ENCODE measurements at places on chromosomes 5 and 9.

- DNase-seq: no peak
Observed at GRCh38 chr5:112929336-112930081, 7.5 kb upstream of the REEP5 start.

DNA sequence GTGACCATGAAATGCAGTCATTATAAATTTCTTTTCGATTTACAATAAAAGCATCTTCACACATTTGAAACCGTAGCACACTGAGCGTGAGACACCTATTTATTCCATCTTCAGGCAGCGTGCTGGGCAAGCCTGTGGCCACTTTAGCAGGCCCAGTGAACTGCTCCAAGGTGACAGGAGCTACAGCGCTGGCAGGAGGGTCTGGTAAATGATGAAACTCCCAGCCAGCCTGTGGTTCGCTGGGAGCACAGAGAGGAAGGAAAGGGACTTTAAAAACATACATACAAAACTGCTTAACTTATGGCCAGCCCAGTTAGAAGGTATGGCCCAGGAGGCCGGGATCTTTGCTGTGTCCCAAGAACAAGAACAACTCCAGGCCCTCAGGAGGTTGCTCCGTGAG is 5.1 kb downstream of the RAPGEF1 start:
- DNase-seq: no peak

DNA sequence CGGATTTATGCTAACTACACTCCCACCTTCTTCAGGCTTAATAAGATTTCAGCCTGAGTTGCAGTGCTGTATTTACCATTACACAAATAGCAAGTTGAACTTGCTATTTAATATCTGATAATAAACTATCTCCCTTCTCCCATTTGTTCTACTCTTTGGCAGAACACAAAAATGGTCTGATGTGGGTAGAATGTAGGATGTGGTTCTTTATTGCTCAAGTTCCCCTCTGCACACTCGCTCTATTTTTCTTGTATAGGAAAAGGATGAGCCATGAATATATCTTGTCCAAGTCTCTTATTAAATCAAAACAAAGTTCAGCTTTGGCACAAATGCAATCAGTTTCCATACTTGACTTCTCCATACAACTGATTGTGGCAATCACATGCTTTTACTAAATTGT is 37.2 kb upstream of the KIF2A start:
- DNase-seq: no peak

- no peak for DNase-seq
Observed at GRCh38 chr5:163105456-163105855, 331.9 kb upstream of the CCNG1 start.

DNA sequence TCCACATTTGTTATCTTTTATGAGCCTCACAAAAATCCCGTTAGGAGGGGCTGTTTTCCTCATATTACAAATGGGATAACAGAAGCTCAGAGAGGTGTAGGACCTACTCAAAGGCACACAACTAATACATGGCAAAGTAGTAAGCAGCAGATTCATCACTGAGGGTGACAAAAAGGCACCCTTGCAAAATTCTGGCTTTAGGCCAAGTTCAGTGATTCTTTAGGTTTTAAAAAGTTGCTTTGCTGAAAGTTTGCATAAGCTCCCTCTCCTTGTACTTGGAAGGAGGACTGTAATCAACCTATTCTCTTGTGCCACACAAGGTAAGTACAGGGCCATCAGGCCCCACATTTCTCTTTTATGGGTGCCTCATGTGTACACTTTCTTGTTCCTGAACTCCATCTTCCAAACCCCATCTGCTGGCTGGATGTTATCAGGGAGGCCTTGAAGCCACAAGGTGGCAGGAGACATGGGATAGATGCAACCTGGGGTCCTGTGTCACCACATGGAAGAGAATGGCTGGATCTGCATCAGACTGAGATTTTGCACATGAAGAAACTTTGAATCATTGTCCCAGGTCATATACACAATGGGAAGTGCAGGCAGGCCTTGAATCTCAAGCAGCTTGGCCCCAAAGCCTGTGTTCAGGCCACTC is 311.6 kb downstream of the MSX2 start:
- DNase-seq: no peak

DNA sequence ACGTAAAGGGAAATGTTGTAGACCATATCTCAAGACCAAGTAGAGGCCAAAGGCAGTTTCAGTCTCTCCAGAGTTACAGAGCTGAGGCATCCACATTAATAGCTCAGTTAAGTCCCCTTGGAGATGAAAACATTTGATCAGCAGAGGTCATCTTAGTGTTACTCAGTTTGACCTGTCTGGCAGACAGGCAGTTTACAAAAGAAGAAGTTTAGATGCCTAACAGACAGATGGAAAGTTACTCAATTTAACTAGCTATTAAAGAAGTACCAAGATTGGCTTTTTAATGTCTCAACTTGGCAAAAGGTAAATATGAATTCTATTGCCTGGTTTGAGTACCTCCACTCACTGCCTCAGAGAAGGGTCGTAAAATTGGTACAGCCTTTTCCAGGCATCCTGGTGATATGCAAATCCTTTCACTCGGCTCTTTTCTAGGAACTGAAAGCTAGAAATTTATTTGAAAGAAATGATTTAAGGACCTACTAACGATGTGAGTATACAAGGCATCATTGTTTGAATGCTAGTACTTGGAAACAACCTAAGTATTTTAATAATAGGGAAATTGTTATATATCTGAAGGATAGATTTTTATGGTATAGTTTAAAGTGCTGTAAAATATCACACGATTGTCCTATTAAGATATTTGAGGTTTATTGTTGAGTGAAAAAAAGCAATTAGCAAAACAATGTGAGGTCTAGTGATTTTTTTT is 14.8 kb downstream of the ACO1 start:
- no peak for DNase-seq

- DNase-seq: no peak
Observed at GRCh38 chr9:107466826-107467225, 22.7 kb downstream of the KLF4 start.

DNA sequence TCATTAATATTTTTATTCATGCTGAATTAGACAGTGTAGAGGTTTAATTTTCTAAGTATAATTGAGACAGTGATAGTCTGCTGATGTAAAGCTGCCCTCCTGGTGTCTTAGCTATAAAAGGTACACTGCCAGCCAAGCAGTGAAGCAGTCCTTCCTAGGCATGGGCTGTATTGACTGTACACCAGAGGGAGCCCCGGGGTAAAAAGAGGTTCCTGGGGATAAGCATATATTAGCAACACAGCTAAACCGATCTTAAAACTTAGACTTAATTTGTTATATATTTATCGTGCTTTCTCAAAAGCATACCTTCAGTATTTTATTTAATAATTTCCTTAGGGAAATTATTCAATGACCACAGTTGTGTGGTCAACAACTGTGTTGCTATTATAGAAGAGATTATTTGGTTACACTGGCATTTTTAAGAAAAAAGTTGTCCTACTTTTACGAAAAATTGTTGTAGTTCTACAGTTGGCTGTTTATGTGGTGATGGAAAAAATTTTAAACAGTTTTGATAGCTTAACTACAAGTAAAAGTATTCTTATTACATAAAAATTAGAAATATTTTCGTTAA is 68.8 kb downstream of the ELL2 start:
- DNase-seq: no peak

DNA sequence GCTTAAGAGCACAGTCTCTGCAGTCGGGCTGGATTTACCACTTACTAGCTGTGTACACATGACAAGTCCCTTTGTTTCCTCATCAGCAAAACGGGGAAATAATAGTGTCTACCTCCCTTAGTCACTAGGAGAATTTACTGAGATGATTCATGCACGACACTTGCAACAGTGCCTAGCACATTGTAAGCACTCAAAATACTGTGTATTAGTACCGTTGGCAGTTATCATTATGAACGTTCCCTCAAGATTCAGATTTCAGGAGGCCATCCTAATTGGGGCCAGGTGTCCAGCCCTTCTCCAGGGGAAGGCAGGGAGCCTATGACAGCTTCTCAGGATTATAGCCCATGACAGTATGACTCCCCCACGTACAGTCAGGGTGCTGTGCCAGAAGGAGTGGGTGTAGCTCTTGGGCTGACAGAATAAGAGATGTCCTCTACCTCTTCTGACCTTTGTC is 164.3 kb downstream of the DOCK2 start:
- peak; percentile 65 for DNase-seq

DNA sequence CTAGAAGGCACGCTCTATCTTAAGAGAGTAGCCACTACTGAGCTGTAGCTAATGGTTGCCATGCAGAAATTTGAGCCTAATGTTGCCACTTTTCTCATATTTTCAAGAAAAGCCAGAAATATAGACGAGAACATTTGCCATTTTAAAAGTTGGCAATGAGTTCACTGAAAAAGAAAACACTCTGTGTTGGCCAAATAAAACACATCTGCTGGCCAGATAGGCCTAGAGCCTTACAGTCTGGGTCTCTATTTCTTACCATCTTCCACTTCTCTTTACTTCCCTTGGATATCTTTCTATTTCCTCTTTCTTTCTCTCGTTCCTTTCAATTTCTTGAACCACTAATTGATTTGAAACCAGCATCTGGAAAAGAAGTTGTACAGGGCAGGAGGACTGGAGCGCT is 36.6 kb upstream of the VCAN start:
- no peak for DNase-seq

All from GM04503 (cell line).